ENCODE measurements at places on chromosomes 2 and 18.

- no peak for DNase-seq
These were observed 3.5 kb upstream of the TUBB6 start for GRCh38 chr18:12304351-12305210.

- no peak for DNase-seq
These were observed 100.9 kb downstream of the TNS1 start for GRCh38 chr2:217901835-217902378.

GRCh38 chr2:42787788-42788477 lies 4.5 kb downstream of the HAAO start:
- DNase-seq: no peak

DNA sequence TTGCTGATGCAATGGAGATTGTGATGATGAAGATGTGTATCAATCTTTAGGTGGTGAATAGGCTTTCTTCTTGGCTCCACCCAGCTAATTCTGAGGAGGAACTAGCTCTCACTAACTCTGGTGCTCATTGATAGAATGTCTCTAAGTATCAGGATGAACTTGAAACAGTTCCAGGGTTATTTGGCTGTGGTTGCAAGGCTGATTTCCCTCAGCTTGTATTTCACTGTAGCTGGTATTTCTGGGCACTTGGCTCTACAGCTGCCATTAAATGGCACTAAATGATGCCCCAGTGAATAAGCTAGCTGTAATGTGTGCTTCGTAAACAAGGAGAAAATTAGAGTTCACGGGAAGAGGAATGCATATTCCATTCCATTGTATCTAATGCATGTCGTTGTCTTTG lies 241.2 kb downstream of the RPIA start:
- no peak for DNase-seq

All from KG1 (cell line).